ENCODE measurements at places on chromosomes 5 and 9.

- ATAC-seq, result no peak
These were observed 566 bp upstream of the CEP78 start for GRCh38 chr9:78235256-78235761.

- ATAC-seq, result no peak
These were observed 110.0 kb upstream of the DMRT1 start for GRCh38 chr9:731474-731873.

DNA sequence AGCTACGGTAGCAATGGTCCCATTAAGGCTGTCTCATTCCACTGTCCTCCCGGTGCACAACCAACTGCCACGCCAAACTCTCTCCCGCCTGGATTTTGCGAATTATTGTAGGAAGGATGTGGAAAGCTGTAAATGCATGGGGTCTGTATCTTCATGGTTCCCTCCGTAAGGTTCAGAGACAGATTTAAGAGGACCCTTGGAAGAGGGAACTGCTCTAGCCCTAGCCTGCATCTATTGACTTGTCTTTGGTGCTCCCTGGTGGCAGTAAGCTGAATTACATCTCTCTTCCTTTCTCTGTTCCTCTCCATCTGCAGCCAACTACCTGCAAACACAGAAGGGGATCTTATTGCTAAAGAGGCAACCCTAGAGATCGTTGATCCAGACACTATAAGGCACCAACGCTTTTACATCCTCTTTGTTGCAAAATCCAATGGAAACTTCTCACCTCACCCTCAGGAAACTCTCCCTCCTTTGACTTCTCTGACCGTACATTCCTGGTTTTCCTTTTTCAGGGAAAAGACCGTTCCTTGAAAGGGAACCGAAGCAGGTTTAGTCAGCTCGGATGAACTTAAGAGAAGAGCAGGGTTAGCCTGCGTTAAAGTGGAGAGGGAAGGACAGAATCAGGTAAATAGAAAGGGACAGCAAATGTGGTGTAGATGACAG is 11.9 kb downstream of the CAPSL start:
- ATAC-seq, result peak; percentile 65

DNA sequence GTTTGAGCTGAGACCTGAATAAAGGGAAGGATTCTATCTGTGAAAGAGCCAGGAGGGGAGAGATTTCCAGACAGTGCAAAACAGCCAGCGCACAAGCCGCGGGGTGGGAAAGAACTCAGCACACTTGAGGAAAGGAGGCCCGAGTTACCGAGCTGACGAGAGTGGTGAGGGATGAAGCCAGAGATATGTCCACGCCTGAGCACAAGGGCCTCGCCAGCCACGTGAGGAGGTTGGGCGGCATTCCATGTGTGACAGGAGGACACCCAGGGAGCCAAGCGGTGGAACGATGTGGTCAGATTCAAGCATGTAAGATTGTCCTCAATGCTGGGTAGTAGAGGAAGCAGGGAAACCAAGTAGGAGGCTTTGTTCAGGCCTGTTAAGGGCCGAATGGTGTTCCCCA is 17.0 kb upstream of the SFXN1 start:
- ATAC-seq, result no peak

DNA sequence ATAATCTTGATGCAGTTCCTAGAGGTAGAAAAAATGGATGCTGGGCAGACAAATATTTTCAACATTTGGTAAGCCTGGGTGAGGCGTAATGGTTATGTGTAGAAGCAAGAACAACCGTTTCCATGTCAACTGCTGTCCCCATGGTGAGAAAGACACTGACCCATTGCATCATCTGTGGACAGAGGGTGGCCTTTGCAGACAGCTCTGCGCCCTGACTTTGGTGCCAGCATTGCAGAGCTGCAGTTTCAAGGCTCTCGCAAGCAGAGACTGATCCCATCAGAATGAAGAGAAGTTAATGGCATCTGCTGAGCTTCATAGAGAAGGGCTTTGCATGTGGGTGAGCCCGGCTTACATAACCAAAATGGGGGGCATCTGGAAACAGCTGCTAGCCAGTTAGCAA is 179.0 kb upstream of the ADRA1B start:
- no peak for ATAC-seq

GRCh38 chr5:62259699-62260250 is 46.2 kb upstream of the KIF2A start:
- peak; percentile 10 for ATAC-seq

DNA sequence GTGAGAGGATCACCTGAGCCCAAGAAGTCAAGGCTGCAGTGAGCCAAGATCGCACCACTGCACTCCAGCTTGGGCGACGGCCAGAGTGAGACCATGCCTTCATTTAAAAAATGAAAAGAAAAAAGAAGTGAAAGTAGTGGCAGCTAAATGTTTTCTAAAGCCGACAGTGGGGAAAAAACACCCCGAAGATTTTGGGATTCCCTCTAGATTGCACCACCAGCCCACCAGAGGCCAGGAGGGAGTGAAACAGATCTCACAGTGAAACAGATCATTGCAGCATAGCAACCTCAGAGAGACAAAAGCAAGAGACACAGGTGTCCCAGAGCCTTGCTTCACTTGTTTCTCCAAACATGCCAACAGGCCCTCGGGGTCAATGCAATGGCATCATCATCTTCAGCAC is 156.8 kb downstream of the PAX5 start:
- no peak for ATAC-seq

DNA sequence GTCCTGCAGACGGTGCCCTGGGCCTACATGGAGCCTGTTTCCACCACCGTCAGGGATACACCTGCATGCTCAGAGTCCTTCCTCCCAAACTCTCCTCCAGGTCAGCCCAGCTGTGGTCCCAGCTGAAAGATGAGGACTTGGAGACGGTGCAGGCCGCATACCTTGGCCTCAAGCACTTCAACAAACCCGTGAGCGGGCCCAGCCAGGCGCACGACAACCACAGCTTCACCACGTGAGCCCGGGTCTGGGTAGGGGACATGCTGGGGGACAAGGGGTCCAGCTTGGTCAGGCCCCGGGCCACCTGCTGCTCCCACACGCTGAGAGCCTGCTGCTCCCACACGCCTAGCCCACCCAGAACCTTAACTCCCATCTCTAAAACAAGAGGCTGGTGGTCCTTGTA is 16.6 kb upstream of the CARD19 start:
- ATAC-seq, result no peak

DNA sequence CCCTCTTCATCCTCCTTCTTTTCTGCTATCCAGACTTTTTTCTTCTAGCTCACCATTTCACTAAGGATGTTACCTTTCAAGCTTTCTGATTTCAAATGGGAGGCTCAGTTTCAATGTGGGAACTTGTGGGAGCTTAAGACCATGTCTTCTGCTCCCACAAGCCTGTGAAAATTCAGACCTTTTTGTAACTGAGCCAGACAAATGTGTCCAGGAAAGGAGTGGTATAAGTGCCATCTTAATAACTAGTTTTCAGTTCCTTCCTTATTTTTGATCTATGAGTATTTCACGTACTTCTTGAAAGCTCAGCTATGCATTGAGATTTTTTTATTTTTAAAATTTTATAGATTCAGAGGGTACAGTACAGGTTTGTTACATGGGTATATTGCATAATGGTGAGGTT is 4.6 kb upstream of the ERCC6L2 start:
- no peak for ATAC-seq

DNA sequence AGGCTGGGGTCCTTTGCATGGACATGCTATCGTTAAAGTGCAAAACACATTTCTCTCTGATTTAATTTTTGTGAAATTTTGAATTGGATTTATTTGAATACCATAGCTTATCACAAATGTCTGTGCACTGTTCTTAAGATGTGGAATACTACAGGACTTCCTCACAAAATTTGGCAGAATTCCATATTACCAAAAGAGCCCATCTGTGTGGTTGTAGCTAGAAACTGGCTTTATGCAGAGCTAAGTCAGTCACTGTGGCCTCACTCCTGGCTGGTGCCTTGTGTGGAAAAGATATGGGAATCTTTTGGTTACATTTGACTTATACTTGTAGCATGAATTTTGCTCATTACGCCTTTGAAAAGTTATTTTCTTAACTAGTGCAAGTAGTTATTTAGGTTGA is 35.5 kb downstream of the ACO1 start:
- no peak for ATAC-seq
